CD4-positive, CD25-positive, alpha-beta regulatory T cell (primary cell): ENCODE measurements at places on chromosomes 12 and 14.

GRCh38 chr12:54225666-54226065 is 36.9 kb upstream of the SMUG1 start:
- no peak for DNase-seq

DNA sequence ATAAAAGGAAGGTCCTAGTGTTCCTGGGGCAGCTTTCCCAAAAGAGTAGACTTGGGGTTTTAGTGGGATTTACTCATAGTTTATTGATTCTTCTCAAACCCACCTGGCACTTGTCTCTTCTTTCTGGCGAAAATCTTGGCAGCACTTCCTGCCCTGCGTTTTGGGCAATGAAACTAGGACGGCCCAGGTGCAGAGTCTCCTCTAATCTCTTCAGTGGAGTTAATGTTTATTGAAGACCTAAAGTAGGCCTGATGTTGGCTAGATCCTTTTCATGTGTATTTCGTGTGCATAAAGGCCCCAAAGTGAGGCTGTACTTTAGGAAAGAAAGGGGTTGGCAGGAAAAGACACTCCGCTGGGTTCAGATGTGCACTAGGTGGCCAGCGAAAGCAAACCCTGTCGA is 5.1 kb downstream of the WNT5B start:
- no peak for DNase-seq

DNA sequence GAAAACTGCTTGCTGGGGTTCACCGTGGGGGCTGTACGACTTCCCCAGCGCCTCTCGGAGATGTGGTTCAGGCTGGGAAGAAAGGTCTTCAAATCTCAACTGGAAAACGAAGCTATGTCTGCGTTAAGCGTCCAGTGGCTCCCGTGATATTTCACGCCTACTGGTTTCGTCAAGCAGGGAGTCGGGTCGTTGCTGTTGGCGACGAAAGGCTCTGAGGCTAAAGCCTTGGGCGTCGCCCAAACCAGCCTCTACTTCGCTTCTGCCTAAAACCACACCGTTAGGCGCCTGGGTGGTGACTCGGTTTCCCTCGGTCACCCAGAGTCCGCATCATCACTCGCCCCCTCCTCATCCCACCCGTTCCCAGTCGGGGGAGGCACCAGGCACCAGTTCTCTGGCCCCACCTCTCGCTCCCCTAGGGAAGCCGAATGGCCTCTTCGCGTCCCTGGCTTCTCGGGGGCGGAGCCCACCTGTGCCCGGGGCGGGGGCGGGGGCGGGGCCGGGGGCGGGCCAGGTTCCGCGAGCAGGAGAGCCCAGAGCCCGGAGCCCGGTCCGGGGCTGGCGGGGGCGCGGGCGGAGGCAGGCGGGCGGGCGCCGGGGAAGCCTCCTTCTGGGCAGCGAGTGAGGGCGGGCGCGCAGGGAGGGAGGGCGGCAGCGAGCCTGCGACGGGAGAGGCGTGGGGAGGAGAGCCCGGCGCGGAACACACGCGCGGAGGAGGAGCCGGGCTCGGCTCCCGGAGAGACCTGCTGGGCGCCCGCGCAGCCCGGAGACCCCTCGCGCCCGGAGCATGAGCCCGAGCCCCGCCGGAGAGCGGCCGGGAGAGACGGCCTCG is at the start of gene B4GALNT3:
Gene B4GALNT3, plus strand, starts transcription at position 510 of the 829 bp plus-strand sequence. CDS start 438 bp downstream, outside the sequence.
- DNase-seq = peak; percentile 50

GRCh38 chr14:44309331-44309730 is 197.8 kb downstream of the FSCB start:
- DNase-seq = no peak

- no peak for DNase-seq
These were observed 205.2 kb downstream of the PAX9 start for GRCh38 chr14:36866867-36867266.

DNA sequence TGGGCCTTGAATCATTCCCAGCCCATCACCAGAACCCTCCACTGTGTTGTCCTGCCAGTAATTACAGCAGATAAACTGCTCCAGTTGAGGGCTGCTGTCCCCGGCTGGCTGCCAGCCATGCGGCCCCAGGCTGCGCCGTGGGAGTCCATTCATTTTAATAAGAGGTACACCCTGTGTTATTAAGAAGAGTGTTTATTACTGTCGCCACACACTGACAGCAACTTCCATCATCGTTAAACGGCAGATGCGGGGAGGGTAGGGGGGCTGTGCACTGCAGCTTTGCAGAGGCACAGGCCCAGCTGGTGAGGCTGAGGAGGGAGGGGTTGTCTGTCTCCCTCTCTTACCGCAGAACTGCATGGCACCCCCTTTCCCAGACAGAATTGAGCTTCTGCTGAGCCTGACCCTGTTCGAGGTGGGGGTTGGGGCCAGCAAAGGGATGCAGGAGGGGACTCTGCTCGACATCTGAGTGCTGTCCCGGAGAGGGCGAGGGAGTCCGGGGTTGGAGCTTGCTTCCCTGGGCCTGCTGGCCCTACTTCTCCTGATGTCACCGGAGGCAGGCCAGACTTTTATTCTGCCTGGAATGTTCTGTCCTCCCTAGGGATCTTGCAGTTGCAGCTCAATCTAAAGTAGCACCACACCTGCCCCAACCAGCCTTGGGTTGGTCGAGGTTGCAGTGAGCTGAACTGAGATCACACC is 33.8 kb upstream of the GPATCH2L start:
- DNase-seq = no peak

GRCh38 chr14:81533212-81533535 is 479 bp downstream of the SEL1L start:
- peak; percentile 10 for DNase-seq

GRCh38 chr14:77143071-77143470 is 1.5 kb upstream of the ZDHHC22 start:
- no peak for DNase-seq

DNA sequence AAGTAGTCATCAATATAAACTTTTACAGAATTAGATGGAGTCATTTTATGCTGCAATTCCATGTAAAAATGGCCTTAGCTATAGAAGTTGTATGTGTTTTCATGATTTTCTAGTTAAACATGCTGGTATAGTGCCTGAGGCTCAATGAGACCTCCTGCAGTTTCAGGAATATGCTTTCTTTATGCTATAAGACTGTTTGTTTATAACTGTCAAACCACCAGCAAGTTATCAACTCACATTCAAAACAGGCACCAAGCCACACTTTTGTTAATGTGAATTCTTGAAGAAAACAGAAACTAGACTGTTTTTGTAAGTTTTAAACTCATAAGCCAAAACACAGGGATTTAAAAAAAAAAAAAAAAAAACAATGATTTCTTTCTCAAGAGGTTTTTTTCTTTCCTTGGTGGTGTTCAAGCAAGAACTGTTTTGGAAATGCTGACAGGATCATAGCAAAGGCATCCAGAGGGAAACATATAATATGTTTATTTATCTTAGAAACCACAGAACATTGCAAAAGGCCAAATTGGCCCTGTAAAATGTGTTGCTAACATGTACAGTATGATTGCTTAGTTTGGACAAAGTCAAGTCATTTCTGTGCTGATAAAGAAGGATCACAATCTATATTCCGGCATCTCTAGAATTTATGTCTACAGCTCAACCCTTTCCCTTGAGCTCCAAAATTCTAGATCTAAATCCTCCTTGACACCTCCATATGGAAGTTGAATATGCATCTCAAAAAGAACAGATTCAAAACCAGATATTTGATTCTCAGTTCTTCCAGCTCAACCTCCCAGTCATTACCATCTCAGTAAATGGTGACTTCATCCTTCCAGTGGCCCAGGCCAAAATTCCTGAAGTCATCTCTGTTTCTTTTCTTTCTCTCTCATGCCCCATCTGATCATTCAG is 29.0 kb upstream of the LUM start:
- no peak for DNase-seq

DNA sequence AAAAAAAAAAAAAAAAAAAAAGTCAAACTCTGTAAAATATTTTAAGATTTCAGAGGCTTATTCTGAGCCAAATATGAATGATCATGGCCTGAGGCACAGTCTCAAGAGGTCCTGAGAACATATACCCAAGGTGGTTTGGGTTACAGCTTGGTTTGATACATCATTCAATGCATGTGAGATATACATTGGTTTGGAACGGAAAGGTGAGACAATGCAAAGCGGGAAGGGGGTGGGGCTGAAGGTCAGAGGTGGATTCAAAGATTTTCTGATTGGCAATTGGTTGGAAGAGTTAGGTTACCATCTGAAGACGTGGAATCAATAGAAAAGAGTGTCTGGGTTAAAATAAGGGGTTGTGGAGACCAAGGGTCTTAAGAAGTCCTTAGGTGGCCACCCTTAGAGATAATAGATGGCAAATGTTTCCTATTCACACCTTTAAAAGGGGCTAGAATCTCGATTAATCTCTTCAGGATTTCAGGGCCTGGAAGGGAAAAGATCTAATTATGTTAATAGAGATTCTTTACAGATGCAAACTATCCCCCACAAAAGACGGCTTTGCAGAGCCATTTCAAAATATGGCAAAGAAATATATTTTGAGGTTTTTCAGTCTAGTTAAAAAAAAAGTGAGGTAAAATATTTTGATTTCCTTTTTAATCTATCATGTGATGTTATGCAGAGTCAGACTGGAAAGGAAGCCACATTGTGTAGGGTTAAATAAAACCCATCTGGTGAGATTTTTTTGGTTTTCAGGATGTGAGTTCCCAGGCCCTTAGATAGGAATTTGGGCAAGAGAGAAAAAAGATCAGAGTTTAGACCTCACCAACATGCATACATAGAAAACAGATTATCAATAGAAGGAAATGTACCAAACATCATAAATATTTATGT is 173.8 kb upstream of the CNOT2 start:
- DNase-seq = no peak

DNA sequence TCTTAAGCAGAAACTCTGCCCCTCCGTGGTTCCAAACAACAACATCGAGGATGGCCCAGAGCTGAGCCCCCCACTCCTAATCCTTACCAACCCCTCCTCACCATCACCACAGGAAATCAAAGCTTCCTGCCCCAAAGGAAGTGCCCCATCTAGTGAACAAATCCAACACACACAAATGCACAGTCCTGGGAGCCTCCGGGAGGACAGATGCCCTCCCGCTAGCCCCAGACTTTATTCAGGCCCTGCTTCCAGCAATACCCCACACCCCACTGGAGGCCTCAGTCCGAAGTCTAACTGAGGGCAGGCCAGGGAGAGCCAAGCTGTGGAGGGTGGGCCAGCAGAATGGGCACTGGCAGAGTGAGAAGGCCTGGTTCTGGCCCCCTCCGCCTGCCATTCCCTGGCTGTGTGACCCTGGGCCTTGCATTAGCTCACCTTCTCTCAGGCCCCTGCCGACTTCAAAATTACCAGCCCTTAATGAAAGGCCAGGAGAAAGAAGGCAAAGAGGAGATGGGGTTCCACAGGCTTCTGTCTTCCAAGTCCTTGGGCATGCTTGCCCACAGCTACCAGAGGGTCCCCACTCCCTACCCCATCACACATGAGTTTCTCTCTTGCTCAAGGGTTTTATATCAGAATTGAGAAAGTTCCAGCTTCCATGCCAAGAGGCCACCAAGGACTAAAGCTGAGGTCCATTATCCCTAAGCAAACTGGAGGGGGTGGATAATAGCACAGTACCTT is 2.3 kb downstream of the HDAC7 start:
- no peak for DNase-seq

DNA sequence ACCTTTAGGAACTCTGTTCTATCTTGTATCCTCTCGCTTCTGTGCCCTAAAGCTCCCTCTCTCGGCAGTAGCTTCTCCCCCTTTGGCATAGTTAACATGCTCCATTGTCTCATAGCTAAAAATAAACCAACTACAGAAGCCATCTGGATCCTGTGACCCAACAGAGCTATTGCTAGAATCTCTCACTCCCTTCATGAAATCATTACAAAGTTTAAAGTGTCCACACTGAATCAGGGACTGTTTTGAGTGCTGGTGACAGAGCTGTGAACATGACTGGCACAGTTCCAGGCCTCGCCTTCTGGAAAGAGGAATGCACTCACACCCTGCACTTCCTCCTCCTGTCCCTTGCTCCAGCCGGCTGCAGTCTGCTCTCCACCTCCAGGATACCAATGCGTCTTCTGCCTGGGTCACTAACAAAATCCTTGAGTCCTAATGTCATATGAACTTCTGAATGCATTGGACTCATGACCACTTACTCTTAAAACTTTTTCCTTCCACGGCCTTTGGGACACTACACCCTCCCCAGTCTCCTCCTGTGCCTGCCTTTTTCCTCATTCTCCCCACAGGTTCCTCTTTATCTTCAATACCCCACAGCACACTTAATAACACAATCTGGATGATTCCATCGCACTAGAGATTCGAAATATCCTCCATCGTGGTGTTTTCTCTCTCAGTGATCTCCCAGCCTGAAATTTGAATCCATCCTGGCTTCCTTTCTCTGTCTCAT is 13.2 kb downstream of the PLBD1 start:
- DNase-seq = no peak

DNA sequence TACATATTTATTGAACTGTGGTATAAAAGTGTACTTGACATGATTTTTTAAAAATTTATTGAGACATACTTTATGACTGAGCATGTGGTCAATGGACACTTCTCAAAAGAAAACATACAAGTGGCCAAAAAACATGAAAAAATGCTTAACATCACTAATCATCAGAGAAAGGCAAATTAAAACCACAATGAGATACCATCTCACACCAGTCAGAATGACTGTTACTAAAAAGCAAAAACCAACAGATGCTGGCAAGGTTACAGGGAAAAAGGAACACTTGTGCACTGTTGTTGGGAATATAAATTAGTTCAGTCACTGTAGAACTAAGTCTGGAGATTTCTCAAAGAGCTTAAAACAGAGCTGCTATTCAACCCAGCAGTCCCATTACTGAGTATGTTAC is 1177.6 kb downstream of the GALC start:
- no peak for DNase-seq

DNA sequence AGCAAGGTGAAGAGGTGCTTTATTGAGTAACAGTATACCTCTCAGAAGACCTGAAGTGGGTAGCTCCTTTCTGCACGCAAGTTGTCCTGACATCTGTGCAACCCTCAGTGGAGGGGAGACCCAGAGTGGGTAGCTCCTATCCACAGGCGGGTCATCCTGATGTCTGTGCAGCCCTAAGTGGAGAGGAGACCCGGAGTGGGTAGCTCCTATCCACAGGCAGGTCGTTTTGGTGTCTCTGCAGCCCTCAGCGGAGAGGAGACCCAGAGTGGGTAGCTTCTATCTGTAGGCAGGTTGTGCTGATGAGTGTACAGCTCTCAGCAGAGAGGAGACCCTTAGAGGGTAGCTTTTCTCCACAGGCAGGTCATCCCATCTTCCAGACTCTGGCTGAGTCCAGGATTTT is 45.1 kb upstream of the PRPF39 start:
- DNase-seq = no peak

DNA sequence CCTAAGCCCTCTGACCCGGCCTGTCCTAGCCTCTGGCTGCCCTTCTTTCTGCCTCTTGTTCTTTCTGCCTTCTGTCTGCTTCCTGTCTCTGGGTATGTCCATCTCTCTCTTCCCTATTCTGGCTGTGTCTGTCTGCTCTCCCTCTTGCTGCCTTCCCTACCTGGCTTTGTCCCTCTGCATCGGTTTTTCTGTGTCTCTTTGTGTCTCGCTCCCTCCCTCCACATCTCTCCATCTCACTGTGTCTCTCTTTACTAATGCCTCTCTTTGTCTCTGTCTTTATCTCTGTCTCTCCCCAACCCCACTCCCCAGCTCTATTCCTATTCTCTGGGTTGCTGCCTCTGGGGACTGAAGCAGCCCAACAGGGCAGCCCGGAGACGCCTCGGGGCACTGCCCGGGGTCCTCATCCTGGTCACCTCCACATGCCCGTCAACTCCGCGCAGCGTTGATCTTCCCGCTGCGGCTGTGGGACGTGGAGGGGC is 10.1 kb downstream of the SHMT2 start:
- DNase-seq = peak; percentile 15

GRCh38 chr12:121413917-121414316 is 14.0 kb downstream of the RNF34 start:
- no peak for DNase-seq

GRCh38 chr12:30970559-30971197 is 44.1 kb downstream of the TSPAN11 start:
- no peak for DNase-seq

- no peak for DNase-seq
These were observed at the start of gene OTX2 for GRCh38 chr14:56810147-56810719. Gene OTX2, minus strand, starts transcription at chr14:56810479. Its CDS starts 5,023 bp downstream, at chr14:56805456.

GRCh38 chr14:20823859-20824258 is 21.2 kb upstream of the RNASE1 start:
- DNase-seq = no peak
